ENCODE measurements at places on chromosomes 11 and 22.

- peak; percentile 95 for DNase-seq
Measured at GRCh38 chr22:50582493-50583293, at the start of gene CHKB. Gene CHKB (minus strand): TSS chr22:50582849. CDS start chr22:50582781, 68 bp downstream.

- no peak for DNase-seq
Measured at GRCh38 chr11:44708009-44708408, 18.8 kb upstream of the TSPAN18 start.

- DNase-seq: no peak
Measured at GRCh38 chr11:86068138-86068871, 579 bp downstream of the PICALM start.

DNA sequence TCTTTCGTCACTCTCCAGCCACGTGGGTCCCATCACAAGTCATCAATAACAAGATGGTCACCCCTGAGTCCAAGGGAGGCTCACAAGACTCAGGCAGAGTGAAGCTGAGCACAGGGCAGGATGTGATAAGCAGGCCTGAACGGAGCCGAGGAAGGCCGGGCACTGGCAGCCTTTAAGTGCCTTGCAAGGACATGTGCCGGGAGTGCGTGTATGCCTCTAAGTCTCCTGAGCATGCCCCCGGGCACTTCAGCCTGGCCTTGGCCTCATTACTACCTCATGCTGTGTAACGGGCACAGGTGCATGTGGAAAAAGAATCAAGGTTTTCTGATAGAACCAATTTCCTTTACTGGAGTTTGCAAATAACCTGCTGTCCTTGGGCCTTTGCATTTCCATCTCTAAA lies 55.8 kb downstream of the UBASH3B start:
- DNase-seq: no peak

DNA sequence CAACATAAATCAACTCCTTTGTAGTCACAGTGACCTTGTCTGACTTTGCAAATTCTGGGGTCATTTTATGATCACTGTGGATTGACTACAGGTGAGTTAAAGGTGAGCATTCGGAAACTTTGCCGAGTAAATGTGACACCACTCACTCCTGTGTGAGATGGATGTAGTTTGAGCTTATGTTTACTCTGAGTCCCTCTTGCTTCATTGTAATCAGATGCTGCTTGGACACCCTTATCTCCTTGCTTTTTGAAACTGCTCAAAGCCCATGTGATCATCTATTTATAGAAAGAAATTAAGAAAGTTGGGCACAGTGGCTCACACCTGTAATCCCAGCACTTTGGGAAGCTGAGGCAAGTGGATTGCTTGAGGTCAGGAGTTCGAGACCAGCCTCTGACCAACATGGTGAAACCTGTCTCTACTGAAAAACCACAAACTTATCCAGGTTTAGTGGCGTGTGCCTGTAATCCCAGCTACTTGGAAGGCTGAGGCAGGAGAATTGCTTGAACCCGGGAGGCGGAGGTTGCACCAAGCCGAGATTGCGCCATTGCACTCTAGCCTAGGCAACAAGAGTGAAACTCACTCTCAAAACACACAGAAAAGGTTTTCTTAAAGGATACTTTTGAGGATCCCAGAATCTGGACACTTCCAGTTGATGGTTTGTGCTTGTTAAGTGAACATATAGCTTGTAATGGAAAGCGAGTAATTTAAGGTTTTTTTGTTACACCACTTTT lies 7.2 kb downstream of the FAM118A start:
- DNase-seq: no peak

- no peak for DNase-seq
Measured at GRCh38 chr22:35400501-35400790, 506 bp downstream of the MCM5 start.

DNA sequence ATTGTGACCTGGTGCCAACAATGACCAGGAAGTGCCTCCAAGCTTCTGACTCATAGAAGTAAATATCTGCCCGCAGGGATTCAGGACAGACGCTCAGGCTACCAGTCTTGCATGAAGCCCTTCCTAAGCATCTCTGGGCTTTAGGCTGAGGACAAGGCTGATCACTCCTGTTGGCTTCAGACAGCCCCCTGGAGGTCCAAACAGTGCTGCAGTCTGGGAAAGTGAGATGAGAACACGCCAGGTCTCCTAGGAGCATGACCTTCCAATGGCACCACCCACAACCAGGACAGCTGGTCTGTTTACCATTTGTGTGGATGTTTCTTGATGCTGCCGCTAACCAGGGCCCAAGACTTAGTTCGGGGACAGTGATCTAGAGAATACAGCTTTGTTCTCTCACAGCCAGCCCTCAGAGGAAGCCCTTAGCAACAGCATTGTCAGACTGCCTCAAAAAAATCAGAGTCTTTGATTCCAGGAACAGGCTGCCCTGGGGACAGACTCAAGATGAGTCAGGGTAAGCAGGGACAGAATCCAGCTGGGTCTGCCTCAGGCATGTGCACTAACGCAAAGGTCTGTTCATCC lies 111.2 kb downstream of the ZNF280B start:
- DNase-seq: no peak

DNA sequence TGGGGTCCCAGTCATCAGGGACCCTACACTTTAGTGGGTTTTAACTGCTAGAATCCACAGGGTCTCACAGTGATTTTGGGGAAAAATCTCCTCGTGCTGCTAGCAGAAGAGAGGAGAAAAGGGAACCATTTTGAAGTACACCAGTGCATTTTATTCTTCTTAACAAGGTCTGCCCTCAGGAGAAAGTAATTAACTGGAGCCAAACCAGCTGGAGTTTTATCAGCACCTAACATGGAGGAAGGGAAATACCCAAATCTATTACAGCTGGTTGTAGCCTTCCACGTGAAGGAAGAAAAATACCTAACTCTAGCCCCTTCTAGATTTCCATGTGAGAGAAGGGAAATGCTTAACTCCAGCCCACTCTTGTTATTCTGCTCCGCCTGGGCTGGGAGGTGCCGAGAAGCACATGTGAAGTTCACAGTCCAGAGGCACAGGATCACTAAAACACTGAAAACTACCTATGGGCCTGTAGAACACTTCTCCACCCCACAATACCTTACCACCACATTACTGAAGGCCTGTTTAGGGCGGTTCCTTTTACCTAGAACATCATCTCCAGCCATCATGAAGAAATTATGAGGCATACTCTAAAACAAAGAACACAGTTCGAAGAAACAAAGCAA lies 31.3 kb upstream of the TEAD1 start:
- DNase-seq: no peak

GRCh38 chr22:21823740-21824444 lies 43.6 kb downstream of the MAPK1 start:
- DNase-seq: no peak

GRCh38 chr11:93169950-93170561 lies 27.7 kb downstream of the SLC36A4 start:
- DNase-seq: no peak

DNA sequence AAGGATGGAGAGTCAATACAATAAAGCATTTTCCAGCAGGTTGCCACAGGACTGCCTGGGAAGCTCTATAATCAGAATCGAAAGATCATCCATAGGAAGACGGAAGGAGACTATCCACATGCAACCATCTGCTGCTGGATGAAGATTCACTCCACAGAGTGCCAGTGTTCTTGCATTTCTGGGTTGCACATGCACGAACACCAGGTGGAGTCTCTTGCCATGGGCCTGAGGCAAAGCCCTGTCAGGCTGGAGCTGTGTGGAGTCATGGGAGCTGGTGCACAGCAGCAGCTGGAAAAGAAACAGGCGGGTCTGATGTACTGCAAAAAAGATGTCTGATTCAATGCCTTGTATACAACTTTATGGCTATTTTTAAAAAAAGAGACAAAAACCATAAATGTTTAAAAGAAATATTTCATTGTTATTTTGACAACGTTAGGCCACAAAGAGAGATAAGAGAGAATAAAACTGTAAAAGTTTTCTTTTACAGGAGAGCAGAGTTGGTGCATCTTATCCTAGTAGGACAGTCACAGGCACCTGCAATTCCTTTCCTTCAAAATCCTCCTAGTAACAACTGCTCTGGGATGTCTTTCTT lies 12.9 kb upstream of the FAT3 start:
- no peak for DNase-seq

- peak; percentile 20 for DNase-seq
Measured at GRCh38 chr11:43852057-43852636, 28.5 kb upstream of the ALKBH3 start.

DNA sequence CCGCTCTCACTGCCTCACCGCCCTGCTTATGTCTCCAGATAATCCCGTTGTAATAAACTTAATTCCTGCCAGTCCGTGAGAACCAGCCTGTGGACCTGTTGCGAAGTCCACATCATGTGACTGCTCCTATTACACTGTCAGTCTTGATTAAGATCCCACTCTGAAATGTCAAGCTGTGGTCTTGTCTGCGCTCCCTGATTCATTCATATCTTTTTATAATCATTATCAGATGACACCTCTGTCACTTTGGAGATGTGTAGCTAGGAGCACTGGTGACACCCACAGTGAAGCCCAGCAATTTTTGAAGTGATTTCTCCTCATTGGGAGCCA lies 377.3 kb downstream of the TBC1D22A start:
- DNase-seq: no peak

DNA sequence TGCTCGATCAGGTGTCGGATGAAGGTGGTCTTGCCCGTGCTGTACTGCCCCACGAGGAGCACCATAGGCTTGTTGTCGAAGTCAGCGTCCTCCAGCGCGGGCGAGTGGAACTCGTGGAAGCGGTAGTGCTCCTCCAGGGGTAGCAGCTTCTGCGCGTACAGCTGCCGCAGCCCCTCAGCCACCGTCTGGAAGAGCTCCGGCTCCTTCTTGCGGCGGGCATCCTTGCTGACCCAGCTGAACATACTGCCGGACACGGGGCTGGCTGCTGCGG lies 263 bp downstream of the EHD1 start:
- DNase-seq: no peak

GRCh38 chr11:117806846-117807245 lies 9.8 kb upstream of the DSCAML1 start:
- no peak for DNase-seq

GRCh38 chr11:109658190-109658589 lies 236.2 kb downstream of the C11orf87 start:
- no peak for DNase-seq

DNA sequence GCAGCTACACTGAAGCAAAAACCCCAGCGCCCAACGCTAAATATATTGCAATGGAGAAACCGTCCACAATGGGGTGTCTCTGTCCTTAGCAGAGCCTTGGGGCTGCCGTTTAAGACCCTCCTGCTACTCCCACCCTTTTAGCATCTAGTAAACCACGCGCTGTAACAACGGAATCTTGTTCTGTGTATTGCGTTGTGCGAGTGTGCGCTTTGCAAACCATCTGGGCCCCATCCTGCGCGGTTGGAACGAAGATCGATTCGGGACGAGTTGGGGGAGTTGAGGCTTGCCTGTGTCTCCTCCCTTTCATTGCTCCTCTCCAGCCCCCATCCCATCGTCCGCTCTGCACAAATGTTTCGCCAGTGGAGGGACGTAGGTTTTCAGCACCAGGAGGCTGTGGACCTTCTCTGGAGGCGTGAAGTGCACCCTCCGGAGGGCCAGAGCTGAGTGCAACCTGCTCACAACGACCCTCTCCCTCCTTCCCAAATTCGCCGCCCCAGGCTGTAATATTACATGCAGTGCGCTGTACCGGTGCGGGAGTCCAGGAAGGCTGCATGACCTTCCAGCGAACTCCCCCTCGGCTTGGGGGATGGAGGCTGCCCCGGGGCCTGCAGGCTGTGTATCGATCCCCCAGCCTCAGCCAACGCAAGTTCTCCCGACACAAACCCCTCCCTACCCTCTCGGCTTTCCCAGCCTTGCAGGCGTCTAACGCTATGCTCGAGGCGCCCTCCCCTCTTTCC lies 1.6 kb upstream of the KMT2A start:
- no peak for DNase-seq

DNA sequence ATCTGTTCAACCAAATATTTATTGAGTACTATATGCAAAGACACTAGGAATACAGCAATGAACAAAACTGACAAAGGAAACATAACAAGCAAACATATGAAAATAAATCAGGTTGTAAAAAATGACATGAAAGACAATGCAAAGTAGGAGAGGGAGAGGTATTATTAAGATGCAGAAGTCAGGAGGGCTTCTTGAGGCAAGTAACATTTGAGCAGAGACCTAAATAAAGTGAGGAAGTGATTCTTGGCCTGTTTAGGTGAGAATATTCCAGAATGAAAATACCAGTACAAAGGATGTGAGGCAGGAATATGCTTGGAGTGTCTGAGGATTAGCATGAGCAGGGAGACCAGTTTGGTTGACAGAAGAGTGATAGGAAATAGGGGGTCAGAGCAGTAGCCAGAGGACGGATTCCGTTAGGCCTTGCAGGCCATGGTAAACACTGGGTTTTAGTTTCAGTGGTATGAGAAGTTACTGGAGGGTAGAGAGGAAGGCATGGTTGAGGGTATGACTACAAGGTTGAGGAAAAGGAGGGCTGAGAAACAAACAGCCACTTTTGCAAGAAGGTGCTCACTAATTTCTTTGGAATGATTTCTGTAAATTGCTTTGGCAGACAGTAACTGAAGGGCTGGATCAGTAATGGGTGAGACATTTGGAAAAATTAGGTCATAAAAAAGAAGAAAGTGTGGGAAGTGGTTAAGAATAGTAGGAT lies 191.9 kb downstream of the SWAP70 start:
- DNase-seq: no peak

DNA sequence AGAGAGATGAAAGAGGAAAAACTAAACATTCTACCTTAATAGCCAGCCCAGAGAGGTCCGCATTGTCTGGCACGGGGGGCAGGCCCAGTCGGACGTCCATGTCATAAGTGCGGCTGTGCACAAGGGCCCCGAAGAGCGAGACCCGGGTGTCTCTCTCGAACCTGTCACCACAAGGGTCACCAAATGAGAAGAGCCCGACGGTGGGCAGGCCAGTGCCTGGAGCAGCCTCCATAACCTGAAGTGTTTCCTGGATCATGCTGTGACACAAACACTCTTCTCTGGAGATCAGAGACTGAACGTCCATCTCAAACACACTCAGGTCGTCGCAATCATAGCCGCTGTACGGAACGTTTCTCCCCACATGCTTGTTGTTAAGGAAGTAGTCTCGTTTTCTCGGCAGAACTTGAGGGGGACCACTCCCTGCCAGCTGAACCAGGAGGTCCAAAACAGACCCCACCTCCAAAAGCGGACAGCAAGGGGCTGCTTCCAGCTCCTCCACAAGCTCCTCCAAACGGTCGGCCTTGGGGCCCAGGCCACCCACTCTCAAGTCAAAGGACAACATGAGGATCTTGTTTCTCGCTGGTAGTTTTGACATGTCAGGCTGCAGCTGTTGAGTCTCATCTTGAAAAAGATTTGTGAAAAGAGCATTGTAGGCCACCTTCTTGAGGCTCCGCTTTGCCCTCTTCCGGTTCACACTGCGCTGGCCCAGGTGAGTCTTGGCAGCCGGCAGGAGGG lies 971 bp downstream of the TUBGCP6 start:
- DNase-seq: no peak

- DNase-seq: no peak
Measured at GRCh38 chr11:70099578-70100279, 21.6 kb downstream of the ANO1 start.

GRCh38 chr11:31903225-31904074 lies 92.3 kb upstream of the PAX6 start:
- DNase-seq: no peak

GRCh38 chr11:77140231-77140851 lies 12.3 kb downstream of the MYO7A start:
- no peak for DNase-seq

DNA sequence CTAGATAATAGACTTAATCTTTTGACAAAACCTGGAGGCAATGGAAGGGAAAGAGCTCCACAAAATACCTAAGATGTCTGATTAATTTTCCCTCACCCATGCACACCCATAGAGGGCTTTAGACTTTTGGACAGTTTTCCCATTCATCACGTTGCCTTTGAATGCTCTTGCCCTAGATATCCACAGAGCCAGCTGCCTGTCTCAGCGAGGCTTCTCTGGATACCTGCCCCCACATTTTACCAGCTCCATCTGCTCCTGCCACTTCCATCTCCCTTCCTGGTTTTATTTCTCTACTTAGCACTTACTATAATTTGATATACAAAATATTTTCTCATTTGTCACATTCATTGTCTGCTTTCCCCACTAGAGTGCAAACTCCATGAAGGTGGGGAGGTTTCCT lies 136.8 kb downstream of the FDX1 start:
- DNase-seq: no peak
